ENCODE measurements at places on chromosomes 12 and 14.

- DNase-seq: no peak
Observed at GRCh38 chr14:92609955-92610354, 96.4 kb downstream of the RIN3 start.

DNA sequence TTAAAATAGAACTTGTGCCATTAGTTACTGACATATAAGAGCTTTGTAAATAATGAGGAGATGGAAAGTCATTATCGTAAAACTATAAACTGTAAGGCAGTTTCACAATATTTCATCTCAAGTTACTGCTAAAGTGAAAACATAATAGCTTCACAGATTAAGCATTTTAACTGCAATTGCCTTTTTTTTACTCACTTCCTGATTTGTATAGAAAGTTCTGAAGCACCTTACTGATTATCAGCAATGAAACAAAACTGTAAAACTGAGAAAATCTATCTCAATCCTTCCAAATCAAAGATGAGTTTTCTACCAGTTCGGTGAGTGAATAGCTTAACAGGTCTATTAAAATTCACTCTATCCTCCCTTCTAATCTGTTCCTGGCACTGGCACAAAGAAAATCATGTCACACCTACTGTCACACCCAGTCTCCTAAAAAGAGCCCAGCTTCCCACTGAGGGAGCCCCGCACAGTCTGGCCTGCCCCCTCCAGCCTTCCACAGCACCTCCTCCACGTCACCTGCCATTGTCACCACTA lies 161.4 kb upstream of the ABCD2 start:
- DNase-seq: no peak

DNA sequence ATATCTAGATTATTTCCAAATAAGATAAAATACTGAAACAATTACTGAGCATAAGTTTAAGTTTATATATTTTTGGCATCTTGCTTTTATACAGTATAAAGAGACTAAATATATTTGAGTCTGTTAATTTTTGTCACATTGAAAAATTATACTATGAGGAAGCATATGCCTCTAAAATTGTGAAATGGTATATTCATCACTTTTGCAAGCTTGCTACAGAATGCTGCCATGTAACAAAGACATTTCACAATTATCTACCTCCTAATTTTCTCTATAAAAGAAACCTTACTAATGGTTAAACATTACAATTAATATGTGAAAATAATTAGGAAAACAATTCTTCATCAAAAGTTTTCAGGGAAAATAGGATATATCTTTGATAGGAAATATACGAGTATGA lies 22.7 kb upstream of the MUCL1 start:
- DNase-seq: no peak

DNA sequence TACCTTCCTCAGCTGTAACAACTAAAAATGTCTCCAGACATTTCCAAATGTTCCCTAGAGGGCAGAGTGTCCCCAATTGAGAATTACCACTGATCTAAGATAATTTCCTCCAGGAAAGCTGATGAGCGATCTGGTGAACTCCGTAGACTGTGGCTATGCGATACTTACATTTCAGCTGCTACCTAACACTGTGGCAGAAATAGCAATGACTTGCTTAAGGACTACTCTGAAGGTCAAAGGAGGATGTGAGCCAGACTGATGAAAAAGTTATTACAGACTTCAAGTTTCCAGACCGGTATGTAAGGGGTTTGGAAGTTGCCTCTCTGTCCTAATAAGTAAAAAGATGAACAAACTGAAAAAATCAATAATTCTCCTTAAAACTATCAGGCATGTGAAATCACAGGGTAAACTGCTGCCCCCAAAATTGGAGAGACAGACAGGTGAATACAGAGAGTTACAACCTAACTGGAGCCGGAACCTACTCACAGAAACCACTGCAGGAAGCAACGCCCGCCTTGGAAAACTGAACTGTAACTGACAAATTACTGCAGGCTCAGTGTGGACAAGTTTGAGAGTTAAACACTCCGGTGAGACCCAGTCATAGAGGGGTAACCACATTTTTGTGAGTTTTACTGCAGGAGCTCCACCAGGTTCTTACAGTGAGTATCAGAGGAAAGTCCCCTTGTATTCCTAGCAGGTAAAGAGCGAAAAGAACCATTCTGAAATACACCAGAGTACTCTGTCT lies 60.0 kb upstream of the PARP11 start:
- DNase-seq: no peak

GRCh38 chr12:80196419-80196818 lies 97.1 kb downstream of the OTOGL start:
- no peak for DNase-seq

- no peak for DNase-seq
Observed at GRCh38 chr14:29759521-29760340, 167.9 kb downstream of the PRKD1 start.

- DNase-seq: no peak
Observed at GRCh38 chr14:69886453-69887242, 7.4 kb downstream of the SMOC1 start.

DNA sequence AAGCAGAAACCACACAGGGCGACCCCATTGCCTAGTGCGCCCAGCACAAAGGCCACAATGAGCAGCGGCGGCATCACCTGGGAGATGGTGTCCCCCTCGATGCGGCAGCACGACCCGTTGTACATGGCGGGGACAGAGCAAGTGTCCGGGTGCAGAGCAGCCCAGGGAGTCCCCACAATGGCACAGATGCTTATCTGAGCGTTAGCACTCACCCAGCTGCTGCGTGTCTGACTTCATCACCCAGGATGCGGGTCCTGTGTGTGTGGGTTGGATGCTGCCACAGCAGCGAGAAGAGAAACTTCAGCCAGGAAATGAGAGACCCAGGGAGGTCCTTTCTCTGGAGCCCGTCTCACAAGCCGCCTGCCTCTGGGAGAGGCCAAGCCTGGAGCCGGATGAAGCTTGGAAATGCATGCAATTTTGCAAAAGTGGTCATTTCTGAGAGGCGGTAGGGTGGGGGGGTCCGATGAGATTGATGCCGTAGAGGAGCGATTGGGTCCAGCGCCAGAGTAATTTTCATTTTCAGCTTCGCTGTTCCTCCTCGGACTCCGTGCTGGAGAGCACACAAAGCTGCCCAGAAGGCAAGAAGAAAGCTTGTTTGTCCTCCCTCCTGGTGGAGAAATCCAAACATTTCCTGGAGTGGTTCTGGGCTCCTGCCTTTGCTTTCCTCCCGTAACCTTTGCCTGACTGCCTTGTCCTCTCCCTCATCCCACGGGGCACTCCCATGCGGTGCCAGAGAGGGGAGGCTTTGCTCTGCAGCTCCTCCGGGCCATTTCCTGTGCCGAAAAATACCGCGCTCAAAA lies at the start of gene HCAR1:
Gene HCAR1 (minus strand): TSS at position 630 of the 800 bp plus-strand sequence. CDS start 505 bp downstream, at position 125.
- no peak for DNase-seq

DNA sequence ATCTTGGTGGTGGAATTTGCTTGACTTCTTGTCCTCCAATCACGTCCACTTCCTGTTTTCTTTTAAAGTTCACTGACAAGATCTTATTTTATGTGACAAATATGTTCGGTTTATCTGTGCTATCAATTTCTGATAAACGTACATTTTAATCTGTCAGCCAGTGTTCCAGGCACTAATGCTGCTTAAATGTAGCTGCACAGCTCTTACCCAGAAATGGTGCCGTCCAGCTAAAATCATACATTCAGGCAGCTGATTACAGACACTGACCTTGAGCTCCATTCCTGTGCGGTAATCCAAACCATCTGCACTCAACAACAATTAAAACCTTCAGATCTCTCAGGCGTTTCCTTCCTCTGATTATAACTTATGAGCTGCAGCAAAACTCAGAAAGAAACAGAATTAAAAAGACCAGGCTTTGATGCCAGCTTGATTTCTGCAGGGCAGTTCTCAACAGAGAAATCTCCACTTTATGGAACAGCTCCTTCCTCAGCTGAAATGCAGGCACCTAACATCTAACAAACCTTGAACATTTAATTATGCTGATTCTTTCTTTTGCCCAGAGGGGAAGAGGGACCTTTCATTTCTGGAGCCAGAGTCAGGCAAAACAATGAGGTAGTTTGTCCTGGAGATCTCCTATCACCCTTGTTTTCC lies 26.4 kb upstream of the RASSF3 start:
- DNase-seq: no peak

DNA sequence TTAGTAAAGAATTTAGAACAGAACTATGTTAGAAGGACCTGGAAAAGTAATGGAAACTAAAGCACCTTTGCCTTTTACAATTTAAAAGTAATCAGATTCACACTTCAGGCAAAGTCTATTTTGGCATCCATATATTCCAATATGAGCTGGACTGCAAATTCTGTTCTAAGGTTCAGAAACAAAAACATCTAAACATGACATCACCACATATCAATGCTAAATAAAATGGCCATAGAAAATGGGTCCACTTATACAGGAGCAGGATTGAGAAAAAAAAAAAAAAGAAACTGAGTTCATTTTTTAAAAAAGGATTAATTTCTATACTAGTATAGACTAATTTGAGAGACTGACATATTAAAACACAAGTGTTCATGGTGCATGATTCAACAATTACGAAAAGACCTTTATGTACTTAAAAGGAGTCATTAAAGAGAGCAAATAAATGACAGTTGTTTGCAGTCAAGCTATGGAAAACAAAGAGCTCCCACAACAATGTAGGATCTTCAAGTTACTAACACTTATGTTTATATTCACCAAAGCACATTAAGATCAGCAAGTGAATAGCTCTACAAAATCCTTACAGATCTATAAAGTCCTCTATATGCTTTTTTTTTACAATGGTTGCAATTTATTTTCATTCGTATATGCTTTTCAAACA lies 45.7 kb downstream of the DICER1 start:
- no peak for DNase-seq

DNA sequence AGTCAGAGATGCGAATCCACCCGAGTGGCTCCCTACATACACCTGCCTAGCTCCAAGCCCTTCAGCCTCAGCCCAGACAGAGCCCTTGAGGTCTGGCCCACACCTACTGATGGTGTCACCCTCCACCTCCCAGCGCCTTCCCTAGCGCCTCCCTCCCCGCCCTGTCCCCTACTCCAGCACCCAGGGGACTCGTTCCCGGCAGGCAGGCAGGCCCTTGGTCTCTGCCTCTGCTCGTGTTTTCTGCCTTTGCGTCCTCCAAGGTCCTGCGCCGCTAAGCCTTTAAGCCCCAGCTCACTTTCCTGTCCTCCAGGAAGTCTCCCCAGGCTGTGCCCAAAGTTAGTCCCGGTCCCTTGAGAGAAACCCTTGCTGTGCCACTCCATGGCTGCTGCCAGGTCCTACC lies 12.7 kb downstream of the INF2 start:
- no peak for DNase-seq

GRCh38 chr14:21748869-21749303 lies 75.3 kb upstream of the OR4E1 start:
- peak; percentile 29 for DNase-seq

- DNase-seq: no peak
Observed at GRCh38 chr12:4450551-4451112, 5.0 kb upstream of the FGF6 start.

DNA sequence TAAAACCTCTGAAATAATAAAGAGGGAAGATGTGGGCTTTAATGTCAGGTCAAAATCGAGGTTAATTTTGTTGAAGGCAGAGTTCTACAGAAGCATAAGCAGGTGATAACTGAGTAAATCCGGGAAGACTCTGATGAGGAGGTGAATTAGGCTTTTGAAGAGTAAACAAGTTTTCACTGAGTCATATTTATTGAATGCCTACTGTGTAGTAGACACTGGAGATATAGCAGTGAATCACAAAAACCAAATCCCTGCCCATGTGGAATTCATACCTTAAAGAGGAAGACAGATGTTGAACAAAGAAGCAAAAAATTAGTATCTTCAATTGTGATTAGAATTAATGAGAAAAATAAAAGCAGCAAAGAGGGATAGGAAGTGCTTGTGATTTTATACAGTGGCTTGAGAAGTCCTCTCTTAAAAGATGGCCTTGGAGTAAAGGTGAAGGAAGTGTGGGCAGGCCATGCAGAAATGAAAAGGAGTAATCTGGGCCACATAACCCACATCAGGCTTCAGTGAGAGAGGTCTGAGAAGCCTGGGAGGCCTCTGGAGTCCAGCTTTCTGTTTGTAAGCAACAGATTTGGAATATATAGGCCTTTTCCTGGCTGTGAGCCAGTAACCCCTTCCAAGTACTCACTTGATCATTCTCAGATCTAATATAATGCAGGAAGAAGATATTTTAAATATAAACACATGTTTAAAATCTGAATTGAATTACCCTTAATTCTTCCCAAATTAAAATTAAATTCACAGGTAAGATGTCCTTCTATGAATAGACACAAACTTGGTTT lies 46.7 kb downstream of the BHLHE41 start:
- no peak for DNase-seq

GRCh38 chr12:132922676-132923075 lies 33.4 kb downstream of the ZNF605 start:
- no peak for DNase-seq

GRCh38 chr14:100282766-100283419 lies 23.4 kb downstream of the SLC25A29 start:
- no peak for DNase-seq

GRCh38 chr12:57109207-57110103 lies 1.7 kb downstream of the STAT6 start:
- no peak for DNase-seq

- DNase-seq: no peak
Observed at GRCh38 chr14:67464377-67464776, 24.1 kb downstream of the TMEM229B start.

- DNase-seq: no peak
Observed at GRCh38 chr14:103136388-103137271, 13.4 kb downstream of the TNFAIP2 start.

GRCh38 chr12:45727980-45728629 lies 1.4 kb upstream of the ARID2 start:
- peak; percentile 19 for DNase-seq

DNA sequence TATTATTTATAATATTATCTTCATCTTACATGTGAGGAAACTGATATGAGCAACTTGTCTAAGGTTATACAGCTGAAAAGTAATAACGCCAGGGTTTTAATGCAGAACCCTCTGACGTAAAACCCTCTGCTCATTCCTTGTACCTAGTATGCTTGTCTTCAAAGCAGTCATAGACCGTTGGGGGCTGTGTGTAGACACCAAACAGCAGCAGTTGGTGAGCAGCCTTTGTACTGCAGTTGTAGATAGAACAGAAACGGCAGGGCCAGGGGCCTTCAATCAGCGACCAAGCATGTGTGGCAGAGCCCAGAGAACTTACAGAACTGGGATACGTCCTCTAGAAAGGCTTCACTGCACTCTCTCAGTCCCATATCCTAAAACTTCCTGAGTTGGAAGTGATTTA lies 28.1 kb downstream of the EVL start:
- DNase-seq: no peak

DNA sequence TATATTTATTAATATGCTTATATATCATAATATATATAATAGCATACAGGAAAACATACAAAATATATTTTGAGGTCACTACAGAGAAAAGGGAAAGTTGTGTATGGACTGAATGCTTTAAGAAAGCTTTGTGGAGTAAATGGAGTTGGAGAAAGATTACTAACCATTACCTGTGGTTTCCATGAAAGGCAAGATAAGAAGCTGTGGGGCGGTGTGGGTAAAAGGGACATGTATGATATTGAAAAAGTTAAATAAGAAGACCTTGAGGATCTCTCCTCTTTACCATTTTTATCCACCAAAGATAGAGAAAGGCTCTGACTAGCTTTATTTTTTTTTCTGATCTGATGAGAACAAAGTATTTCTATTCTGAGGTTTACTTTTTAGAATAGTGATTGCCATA lies 404.4 kb downstream of the TRHDE start:
- no peak for DNase-seq
